GM23338 (cell line): ENCODE measurements at places on chromosomes 2 and 18.
A peak's percentile ranks its signal among the peaks of the same experiment; 100 is the strongest.

- H3K36me3 ChIP-seq: no peaks in the 10 kb centered on the region
- no peaks in the 10 kb centered on the region for H3K27me3 ChIP-seq
Measured at GRCh38 chr18:54149078-54149697, 75.3 kb downstream of the MBD2 start.

GRCh38 chr2:8380566-8380965 is 301.3 kb upstream of the ID2 start:
- H3K4me3 ChIP-seq: no peak overlapping the region
- no peak for DNase-seq
- H3K36me3 ChIP-seq: no peaks in the 10 kb centered on the region; the same call in 1 of the 2 replicates
- no peaks in the 10 kb centered on the region for H3K27me3 ChIP-seq
- H3K27ac ChIP-seq: no peak overlapping the region

DNA sequence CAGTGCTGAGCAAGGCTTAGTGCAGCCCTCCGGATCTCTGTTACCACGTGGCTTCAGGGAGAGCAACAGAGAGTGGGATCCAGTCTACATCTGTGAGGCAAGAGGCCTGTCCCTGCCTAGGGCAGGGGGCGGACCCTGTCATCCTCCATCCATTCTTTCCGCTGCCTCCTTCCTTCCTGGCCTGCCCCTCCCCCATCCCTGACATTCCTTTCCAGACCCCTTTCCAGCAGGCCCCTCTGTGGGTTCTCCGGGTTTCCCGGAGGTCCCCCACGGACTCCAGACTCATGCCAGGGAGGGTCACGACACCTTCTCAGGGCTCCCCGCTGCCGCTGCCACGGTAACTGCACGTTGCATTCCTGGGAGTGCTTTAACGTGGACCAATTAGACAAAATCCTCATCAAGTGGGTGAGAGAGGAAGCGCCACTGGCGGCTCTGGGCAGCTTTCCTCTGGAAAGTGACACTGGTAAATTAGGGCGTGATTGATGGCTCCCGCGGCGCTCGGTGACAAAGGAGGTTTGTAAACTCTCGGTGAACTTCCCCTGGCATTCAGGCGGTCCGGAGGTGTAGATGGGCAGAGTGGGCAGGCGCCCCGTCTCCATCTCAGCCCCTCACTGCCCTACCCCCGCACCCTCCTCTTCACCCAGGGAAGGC is 11.4 kb downstream of the ATOH8 start:
- H3K27ac ChIP-seq: no peak overlapping the region
- H3K4me1 ChIP-seq: peaks cover 46% of the 10 kb centered on the region
- peaks cover 47% of the 10 kb centered on the region for H3K27me3 ChIP-seq
- peak overlapping the region; percentile 60 for H3K4me3 ChIP-seq
- no peaks in the 10 kb centered on the region for H3K36me3 ChIP-seq

- DNase-seq: no peak
- H3K27ac ChIP-seq: no peak overlapping the region
- H3K36me3 ChIP-seq: no peaks in the 10 kb centered on the region; the same call in 1 of the 2 replicates
Measured at GRCh38 chr2:215728504-215729065, 284.8 kb downstream of the MREG start.

DNA sequence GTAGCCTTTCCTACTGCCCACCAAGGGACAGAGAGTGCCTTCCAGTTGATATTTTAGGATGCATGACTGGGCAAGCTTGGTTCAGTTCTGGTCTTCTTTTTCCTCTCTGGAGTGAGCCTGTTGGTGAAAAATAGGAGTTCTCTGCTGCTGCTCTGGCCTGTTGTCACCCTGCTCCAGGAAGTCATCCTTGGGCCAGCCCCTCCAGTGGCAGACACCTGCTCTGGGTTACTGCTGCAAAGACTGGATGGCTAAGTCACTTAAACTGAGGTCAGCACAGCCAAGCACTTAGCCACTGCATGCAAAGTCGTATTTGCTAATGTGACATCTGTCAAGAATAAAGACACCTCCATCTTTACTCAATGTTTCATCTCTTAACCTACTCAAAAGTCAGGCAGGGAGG is 219.6 kb upstream of the ID2 start:
- DNase-seq: no peak
- H3K27ac ChIP-seq: no peak overlapping the region
- no peak overlapping the region for H3K4me3 ChIP-seq
- peaks cover 7% of the 10 kb centered on the region; the same call in 1 of the 2 replicates for H3K4me1 ChIP-seq
- no peaks in the 10 kb centered on the region; the same call in 1 of the 2 replicates for H3K27me3 ChIP-seq

DNA sequence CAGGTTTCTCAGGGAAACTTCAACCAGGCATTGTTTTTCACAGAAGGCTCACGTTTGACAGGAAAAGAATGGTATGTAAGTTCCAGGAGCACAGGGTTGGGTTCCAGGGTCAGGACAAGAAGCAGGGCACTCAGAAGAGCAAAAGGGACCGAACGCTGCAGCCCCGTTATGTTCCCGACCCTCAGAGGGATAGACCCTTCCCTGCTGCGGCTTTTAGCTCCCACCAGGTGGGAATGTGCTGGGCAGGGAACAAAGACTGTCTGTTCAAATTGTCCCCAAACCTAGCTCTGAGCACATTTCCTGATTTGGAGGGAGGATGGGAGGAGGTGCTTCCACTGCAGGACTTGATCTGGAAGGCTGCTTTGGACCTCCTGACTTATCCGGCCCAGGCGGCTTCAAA is 130.1 kb downstream of the RAB3GAP1 start:
- no peak overlapping the region for H3K27ac ChIP-seq
- H3K27me3 ChIP-seq: no peaks in the 10 kb centered on the region
- H3K4me1 ChIP-seq: no peaks in the 10 kb centered on the region; the same call in 1 of the 2 replicates
- DNase-seq: peak; percentile 34
- H3K4me3 ChIP-seq: no peak overlapping the region

- no peak for DNase-seq
- no peaks in the 10 kb centered on the region for H3K27me3 ChIP-seq
- no peak overlapping the region for H3K4me3 ChIP-seq
- H3K36me3 ChIP-seq: no peaks in the 10 kb centered on the region
- no peak overlapping the region for H3K27ac ChIP-seq
Measured at GRCh38 chr2:174020026-174020425, 54.9 kb upstream of the SP3 start.

DNA sequence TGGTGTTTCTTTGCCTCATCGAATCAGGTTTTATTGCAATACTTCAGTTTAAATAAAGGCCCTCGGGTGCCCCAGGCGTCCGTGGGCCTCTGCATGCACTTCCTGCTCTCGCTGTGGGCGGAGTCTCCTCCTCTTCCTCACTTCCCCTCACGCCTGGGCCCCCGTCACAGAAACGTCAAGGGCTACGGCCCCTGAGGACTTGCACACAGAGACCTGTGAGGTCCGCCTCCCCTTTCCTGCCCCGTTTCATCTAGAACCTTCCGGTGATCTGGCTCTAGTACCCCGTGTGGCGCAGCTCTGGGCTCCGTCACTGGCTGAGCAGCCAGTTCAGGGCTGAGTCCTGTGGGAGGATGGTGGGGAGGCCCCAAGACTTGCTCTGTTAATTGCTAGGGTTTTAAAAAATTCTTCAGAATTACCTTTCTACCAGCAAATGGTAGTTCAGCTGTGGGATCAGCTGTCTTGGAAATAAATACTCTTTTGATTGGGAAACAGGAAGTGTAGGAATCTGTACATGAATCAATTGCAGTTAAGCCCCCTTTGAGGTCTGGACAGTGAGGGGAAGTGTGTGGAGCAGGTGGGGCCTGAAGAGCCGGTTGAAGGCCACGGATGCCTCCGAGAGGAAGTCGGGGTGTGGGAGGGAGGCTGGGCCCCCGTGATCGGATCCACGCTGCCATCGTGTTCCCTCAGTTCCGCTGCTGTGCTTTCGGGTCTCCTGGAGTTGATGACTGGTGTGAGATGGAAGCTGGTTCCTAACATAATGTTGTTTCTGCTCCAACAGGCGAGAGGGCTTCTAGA is 10.2 kb downstream of the NFATC1 start:
- no peaks in the 10 kb centered on the region for H3K27me3 ChIP-seq
- H3K4me3 ChIP-seq: no peak overlapping the region
- DNase-seq: no peak
- no peak overlapping the region for H3K27ac ChIP-seq
- H3K4me1 ChIP-seq: 0 out of 2 replicates have a peak, but pooled peaks cover 7% of the 10 kb centered on the region
